ENCODE measurements at places on chromosomes 13 and 19.
A peak's percentile ranks its signal among the peaks of the same experiment; 100 is the strongest.

GRCh38 chr13:75364131-75364713 lies 117.7 kb downstream of the TBC1D4 start:
- DNase-seq, result no peak

DNA sequence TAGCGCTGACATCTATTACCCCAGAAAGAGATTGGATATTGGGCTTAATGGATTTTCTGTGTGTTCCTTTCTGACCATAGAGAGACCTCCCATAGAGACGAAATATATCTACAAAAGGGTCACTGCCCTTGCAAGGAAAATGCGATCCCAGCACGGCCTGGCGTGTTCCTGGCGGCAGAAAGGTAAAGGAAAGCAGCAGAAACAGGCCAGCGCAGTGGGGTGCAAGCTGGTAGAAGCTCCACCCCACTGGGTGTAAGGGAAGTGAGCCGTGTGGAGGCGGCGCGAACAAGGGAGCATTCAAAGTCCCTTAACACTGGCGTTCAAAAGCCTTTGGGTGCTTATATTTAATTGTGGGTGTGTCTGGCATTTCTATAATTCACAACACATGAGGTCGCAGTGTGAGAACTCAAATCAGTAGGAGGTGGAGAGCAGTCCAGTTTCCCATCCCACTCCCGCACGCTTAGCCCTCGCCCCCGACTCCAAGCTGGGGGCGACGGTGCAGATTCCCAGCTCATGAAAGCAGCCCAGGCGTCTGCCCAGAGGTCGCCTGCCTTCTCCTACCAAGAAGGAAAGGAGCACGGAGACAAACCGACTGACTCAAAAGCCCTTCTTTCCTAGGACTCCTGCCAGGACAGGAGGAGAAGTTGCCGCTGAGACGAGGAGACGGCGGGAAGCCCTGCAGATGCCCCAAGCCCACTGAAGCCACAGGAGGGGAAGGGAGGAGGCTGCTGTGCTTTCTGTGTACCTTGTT lies 478.4 kb downstream of the FOXO1 start:
- no peak for DNase-seq

DNA sequence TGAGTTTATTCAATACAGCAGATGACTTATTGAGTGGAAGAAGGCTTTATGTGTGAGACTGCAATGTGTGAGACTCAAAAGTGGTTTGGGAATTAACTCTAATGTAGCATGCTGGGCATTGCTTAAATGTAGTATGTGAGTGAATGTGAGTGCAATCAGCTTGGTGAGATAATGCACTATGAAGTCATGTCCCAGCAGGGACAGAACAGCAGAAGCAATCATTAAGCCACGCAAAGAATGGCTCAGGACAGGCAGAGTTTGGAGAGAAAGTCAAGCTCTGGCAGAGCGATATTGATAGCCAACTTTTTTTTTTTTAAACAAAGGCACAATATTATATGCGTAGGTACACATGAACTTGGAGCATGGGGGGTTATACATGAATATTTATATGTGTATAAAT lies 597.7 kb downstream of the GPC6 start:
- DNase-seq, result no peak

DNA sequence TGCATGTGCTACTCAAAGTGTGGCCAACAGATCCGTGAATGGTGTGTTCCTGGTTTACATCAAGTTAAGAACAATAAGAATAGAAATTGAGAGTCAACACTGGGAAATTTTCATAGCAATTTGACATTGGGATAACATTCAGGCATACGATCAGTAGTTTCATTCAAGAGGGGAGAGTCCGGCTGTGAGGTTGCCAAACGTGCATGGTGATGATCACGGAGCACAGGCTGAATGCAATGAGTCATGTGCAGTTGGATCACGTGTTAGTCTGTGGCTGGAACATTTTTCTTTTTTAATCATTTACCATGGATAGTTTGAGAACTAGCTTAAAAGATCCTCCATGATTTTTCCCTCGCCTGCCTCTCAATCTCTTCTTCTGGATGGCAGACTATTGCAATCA lies 2.5 kb upstream of the DCT start:
- no peak for DNase-seq

- DNase-seq, result no peak
Measured at GRCh38 chr19:45123440-45123850, 30.5 kb downstream of the PPP1R37 start.

DNA sequence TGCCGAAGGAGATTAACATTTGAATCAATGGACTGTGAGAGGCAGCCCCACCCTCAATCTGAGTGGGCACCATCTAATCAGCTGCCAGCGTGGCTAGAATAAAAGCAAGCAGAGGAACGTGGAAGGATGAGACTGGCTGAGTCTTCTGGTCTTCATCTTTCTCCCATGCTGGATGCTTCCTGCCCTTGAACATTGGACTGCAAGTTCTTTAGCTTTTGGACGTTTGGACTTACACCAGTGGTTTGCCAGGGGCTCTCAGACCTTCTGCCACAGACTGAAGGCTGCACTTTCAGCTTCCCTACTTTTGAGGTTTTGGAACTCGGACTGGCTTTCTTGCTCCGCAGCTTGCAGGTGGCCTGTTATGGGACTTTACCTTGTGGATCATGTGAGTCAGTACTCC lies 14.7 kb downstream of the NHLRC3 start:
- no peak for DNase-seq

DNA sequence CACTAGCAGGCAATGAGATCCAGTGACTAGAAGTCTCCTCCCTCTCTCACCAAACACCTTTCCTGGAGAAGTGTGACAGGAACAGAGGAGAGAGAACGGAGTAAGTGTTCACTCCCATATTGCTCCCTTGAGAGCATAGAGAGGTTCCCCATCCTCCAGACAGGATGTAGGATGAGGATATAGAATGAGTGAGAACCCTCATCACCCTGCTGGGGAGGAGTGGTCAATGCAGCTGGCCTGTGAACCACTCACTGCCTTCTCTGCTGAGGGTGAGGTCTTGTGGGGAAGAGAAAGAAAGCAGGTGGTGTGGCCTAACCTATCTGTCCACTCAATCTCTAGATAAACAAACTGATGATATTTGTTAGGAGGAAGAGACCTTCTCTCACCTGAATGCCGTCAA lies 386.6 kb downstream of the PCDH20 start:
- no peak for DNase-seq

- DNase-seq, result peak; percentile 90
Measured at GRCh38 chr13:48579165-48579918, 46.5 kb upstream of the RCBTB2 start.

DNA sequence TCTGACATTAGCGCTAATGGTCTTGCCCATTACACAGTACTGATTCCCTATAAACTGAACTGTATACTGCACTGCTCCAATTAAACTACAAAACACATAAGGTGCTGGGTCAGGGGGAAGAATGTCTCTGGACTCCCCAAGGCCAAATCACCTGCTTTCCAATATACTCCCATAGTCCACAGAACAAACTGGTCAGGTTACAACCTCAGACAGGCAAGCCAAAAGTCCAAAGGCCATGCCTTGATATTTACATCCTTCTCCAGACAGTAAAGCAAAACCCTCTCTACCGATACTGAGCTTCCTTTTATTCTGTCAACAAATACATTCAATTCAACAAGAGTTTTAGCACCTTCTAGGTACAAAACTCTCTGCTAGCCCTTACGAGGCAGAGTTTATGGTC lies 8.9 kb downstream of the ZNF541 start:
- no peak for DNase-seq

- no peak for DNase-seq
Measured at GRCh38 chr13:98570929-98571372, 6.0 kb downstream of the STK24 start.

DNA sequence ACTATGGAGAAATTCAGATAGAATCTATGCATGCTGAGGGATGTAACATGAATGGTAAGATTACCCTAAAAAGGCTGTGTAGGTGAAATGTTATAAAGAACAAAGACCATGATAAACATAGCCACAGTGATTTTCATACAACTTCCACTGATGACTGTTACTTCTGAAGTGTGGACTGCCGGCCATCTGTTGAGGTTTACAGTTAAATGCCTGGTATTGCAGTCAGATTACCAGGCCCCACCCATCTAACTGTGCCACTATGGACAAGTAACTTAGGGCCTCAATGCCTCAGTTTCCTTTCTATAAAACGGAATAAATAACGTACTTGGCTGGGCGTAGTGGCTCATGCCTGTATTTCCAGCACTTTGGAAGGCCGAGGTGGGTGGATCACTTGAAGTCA lies 395.6 kb downstream of the KLF12 start:
- no peak for DNase-seq

GRCh38 chr13:69704311-69704710 lies 403.3 kb upstream of the ATXN8OS start:
- no peak for DNase-seq

DNA sequence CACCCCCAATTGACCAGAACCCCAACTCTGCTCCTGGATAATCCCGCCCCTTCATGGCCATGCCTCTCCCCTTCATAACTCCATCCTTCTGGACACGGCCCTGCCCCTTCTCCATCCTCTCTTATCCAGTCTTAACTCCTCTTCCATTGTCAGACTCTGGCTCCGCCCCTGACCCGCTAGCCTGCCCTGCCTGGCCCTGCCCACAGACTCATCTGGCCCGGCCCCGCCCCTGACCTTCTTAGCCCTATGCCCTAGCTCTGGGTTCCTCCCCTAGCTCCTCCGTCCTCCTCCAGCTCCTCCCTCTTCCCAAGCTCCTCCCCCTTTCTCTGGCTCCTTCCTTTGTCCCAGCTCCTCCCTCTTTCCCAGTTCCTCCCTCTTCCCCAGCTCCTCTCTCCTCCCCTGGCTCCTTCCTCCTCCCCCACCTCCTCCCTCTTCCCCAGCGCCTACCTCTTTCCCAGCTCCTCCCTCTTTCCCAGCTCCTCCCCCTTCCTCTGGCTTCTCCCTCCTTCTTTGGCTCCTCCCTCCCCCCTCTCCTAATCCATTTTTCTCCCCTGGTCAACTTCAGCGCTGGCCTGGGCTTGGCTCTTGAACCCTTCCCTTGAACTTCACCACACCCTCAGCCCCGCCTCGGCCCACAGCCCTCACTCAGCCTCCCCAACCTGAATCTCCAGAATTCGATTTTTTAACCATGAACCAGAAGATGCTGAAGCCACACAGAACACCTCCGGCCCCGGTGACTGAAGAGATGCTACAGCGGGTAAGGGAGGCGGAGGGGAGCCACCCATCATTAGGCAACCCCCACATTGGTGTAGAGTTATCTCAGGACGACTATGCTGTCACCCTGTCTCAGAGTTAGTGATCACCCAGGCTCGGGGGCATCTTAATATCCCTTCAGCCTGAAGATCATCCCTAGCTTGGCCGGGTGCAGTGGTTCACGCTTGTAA lies 9.2 kb upstream of the ZNF358 start:
- peak; percentile 81 for DNase-seq

DNA sequence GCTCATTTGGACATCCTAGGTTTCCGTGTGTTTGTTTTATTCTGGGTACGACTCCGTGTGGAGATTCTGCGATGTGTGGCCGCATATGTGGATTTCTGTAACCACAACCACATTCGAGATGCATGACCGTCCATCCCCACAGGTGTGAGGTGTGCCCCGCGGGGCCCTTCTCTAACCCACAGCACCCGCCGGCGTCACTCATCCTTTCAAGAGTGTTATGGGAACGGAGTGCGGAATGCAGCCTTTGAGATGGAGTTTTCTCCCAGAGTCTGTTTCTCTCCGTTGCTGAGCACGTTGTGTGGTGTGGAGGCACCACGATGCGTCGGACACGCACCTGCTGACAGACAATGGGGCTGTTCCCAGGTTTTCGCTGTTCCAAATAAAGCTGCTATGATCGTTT lies 40.0 kb downstream of the C13orf46 start:
- DNase-seq, result no peak

- DNase-seq, result peak; percentile 28
Measured at GRCh38 chr13:23558675-23559536, 11.3 kb upstream of the TNFRSF19 start.

GRCh38 chr13:76245920-76246319 lies 609.8 kb downstream of the LMO7 start:
- DNase-seq, result no peak

DNA sequence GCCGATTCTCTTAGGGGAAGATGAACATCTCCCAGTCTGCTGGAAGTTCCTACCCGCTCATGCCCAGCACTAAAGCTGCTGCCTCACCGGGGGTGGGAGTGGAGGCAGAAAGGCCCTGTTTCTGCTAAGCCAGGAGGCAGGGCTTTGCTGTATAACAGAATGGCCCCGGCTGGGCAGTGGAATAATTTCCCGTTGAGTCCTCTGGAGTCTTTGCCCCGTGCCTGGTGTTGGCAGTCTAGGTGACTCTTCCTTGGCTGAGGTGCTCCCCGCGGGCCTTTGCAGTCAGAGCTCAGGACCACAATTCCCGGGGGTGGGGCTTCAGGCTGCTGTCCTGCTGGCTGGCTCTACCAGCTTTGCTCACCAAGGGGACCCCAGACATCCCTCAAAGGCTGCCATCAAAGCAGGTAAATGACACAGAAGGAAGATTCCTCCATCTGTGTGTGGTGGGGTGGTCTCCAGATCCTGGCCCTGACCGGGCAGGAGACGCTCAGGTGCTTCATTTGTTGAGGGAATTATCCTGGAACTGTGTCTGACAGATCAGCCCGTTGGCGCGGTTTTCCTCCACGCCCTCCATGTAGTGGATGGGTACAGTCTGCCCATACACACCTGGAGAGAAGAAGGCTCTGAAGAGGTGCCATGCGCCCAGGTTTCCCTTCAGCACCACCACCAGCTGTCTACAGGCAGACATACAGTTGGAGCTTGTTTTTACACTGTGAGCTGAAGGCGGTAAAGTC lies 209.9 kb downstream of the TEX29 start:
- DNase-seq, result no peak

- no peak for DNase-seq
Measured at GRCh38 chr13:86960876-86961275, 710.3 kb upstream of the SLITRK5 start.

- no peak for DNase-seq
Measured at GRCh38 chr13:97430296-97430695, 3.7 kb upstream of the RAP2A start.

DNA sequence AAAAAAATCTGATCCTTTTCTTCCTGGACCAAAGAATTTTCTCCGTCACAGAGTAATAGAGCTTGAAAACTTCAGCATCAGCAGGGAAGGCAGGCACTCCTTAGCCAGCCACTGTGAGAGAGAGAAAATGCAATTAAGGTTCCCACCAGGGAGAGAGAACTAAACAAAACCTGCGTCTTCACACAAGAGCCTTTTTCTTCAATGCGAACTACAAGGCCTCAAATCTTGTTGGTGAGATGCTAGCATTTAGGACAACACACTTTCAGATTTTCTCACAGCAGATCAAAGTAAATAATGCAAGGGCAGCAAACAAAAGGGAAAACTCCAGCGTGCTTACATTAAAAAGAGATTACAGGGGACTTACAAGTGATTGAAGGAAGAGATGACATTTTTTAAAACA lies 80.1 kb downstream of the DACH1 start:
- no peak for DNase-seq

DNA sequence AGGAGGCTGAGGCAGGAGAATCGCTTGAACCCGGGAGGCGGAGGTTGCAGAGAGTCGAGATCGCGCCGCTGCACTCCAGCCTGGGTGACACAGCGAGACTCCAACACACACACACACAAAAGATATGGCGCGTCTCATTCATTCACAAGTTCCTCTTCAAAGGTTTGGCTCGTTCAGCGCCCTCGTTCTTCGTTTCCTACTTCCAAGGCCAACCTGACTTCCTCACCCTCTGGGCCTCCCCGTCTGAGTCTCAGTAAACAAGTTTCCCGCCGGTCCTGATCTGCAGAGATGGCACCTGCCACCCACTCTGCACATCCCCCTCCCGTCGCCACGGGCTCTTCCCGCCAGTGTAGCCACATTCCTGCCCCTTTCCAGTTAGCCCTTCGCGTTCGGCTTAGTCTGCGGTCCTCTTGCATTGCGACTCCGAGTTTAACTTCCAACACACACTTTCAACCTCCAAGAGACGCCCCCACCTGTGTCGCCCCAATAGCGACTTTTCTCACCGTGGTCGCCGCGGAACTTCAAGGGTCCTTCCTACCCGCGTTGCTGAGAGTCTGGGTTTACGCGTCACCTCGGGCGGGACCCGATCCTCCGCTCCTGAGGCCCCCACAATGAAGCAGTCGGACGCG lies 1.3 kb upstream of the BSG start:
- DNase-seq, result peak; percentile 75
